Hematopoietic multipotent progenitor cell treated with erythropoietin and hydrocortisone succinate and interleukin-3 and kit ligand, for 6 days (in vitro differentiated cells): ENCODE measurements at places on chromosomes 2 and 18.

DNA sequence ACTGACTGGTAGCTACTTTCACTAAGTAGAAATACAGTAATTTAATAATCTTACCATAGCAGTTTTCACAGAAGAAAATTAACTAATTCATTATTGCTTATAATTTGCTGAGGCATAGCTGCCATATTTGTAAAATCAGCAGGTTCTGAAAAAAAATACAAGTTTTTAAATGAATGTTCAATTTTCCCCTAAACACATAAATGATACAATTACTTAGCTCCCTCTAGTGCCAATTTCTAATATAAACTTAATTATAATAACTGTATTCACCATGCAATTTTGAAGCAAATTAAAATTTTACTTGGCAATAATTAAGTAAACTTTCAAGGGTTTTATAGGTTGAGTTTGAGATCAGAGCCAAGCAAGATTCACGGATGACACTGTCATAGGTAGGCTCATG is 1321.6 kb upstream of the ACVR2A start:
- peak; percentile 66 for DNase-seq

DNA sequence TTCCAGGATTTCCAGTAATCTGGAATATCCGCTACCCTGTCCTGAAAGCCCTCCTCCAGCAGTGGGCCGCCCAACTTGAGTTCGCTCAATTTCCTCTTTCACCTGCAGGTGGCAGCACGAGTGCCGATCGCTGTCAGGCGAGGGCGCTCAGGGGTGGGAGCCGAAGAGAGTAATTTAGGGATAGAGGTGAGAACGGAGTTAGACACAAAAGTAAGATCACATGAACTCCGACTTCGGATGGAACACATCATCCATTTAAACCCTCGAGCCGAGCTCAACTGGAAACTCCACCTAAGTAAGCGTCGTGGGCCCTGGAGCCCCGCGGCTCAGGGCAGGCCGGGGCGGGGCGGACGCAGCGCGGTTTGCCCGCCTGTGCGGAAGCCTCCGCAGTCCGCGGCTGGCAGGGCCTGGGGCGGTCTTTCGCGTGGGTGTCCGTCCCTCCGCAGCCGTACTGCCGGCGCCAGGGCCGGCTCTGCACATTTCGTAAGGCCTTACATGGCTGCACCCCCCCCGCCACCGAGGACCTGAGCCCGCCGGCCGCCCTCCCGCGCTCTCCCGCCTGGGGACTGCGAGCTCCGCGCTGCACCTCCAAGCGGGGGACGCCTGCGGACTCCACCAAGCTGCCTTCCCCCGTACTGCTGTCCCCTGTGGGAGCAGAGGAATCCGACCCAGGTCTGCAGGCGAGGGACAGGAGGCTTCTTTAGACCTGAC is 61.2 kb downstream of the SEMA4F start:
- DNase-seq: peak; percentile 86

GRCh38 chr2:152861349-152861942 is 143.0 kb downstream of the ARL6IP6 start:
- DNase-seq: peak; percentile 77

DNA sequence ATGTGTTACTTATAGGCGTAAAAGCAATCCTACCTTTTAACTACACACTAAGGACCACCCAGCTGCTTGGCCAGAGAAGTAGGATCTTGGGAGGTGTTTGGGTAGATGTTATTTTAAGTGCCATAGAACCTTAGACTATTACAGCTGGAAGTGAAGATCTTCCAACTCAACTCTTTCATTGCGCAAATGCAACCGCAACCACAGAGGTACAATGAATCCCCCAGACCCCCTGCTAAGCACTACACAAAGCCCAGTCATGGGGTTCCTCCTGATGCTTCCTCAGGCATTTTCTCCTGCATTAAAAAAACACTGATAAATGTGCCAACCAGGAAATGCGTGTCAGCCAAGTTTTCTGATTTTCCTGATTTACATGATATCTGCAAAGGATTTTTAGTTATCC is 246.0 kb downstream of the LRRTM1 start:
- DNase-seq: no peak
